ENCODE measurements at places on chromosomes 6 and 20.
A peak's percentile ranks its signal among the peaks of the same experiment; 100 is the strongest.

DNA sequence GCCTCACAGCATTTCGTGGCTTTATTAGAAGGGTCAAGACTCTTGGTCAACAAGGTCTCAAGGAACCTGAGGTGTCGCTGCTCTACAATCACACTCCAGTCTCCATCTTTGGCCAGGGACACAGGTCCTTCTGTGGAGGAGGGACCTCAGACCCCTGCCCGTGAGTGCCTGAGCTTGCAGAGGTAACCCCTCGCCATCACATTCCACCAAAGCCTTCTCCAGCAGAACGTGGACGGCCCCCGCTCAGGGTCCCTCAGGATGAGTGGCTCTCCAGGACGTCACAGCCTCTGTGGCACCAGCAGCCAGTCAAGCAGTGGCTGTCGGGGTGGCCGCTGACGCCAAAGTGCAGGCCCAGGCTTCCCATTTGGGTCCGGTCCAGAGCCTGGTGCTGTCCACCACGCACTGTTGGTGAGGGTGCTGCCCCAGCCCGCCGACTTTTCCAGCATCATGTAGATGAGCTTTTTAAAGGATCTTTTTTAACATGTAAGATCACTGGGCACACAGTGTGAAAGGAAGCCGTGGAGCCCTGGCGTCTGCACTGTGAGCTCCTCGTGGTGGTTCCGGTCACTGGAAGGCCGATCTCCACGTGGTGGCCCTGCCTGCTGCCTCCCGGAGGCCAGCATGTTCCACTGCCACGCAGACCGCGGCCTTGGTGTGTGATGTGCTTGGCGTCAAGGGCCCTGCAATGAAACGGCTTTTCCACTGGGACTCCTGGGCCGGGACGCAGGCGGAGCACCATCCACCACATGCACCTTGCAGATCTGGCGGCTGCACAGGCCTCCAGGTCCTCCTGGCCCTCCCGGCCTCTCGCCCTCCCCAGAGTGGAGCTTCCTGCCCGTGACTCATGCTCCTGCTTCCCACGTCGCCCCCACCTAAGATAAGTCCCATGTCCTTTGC is 8.3 kb upstream of the KIF25 start:
- peak; percentile 25 for DNase-seq

DNA sequence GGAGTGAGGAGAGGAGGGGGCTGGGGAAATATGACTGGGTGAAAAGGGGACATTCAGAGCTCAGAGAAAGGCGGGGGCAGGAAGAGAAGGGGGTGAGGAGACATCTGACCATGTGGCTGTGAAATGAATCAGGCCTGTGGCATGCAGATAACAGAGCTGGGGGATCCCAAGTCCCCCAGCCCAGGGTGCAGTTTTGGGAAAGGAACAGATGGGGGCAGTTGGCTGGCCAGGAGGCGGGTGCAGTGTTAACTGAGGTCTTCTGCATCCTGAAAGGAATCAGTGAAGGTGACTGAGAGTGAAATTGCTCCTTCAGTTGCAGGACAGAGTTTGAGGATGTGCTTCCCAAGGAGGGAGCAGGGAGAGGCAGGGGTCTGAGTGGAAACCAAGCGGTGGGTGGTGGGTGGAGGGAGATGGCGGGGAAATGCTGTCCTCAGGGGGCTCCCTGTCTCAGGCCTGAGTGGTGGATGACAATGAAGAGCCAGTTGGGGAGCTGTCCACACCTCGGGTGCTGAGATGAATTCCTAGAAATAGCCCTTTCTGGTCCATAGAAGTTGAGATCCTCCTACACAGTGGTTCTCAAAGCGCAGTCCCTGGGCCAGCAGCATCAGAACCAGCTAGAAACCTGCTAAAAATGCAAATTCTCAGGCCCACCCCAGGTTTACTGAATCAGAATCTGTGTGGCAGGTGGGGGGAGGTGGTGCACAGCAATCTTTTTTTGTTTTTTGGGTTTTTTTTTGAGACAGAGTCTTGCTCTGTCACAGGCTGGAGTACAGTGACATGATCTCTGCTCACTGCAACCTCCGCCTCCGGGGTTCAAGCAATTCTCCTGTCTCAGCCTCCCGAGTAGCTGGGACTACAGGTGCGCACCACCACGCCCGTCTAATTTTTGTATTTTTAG is 26.0 kb upstream of the CCDC167 start:
- DNase-seq: no peak

DNA sequence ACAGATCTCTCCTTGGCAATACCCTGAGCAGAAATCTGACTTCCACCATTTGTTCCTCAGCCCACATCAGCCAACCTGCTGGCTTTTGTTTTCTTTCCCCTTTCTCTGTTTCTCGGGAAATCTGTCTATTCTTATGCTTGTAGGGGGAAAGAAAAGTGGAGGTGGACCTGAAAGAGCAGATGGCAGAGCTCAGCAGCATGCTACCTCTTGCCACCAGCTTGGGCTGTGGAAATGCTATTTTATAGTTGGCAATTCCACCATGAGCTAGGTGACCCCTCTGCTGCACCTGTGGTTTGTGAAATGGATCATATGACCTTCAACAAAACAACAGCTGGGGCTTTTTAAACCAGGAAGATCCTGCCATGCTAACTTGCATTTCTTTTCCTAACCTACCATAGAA is 6.8 kb upstream of the SPATS1 start:
- DNase-seq: no peak

GRCh38 chr6:25590986-25591385 is 61.0 kb upstream of the SCGN start:
- DNase-seq: no peak

GRCh38 chr6:82330171-82330804 is 33.3 kb upstream of the TPBG start:
- no peak for DNase-seq

DNA sequence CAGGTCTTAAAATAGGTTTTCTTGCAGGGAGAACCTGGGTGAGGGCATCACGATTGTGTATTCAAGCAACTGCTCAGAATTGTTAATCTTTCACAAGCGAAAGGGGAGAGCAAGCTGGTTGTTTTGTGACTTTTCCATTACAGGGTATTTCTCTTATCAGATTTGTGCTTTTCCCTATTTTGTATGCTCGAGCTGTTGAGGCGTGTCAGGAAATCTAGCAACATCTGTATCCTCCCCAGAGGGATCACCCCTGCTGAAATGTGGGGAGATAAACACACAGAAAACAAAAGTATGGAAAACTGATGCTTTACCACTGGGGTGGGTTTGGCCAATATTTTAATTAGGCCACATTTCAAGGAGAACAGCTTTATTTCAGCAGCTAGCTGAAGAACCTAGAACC is 187.0 kb downstream of the DTNBP1 start:
- no peak for DNase-seq

- DNase-seq: no peak
Measured at GRCh38 chr6:360764-361373, 30.7 kb upstream of the IRF4 start.

DNA sequence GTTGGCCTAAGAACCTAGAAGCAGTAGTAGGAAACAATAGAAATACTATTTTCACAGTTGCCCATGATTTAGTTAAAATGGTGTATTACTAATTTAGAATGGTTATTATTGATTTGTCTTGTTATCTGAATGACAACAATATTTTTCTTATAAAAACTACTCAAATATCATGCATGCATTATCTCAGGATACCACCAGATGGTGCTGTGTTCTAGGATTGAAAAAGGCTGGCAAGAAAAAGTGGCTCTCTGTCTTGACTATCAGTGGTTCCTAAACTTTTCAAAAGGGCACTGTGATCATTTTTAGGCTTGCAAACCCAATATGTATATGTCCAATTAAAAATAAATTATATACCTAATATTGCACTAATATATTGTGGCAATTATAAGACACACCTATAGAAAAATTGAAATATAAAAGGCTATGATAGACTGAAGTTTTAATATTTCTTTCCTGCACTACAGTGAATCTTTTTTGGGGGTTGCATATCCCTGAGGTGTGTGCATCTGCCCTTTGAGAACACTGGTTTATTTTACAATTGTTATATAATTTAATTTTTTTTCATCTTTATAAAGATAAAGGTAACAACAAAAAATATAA is 131.7 kb upstream of the MLIP start:
- DNase-seq: no peak

DNA sequence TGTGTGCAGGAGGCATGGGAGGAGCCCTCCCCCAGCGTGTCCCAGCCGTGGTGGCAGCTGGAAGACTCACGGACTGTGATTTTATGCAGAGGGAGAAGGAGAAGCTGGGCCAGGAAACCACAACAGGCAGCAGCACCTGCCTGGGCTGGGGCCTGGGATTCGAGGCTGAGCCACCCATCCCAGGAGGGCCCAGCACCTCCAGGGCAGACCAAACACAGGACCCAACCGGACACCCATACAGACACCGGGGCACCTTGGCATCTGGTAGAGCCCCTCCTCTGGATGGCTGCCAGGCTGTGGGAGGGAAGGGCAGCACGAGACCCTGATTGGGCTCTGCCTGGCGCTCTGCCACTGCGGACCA is 41.7 kb upstream of the CHRNA4 start:
- DNase-seq: no peak

DNA sequence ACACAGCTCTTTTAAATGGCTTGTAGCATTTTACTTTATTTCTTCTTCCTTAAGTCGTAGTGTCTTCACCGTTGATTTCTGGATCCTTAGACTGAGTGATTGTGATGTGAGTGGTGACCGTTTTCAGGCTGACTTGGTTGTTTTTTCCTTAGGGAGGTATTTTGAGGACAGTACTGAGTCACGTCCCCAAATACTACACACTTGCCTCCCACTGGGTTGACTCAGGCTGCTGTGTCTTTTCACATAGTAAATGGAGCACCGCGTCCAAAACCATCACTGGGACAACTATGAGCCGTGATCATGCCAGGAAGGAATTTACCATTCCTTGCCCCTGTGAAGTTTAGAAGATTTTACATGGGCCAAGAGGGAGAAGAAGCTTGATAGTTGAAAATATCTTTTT is 174.1 kb downstream of the FARS2 start:
- DNase-seq: no peak

DNA sequence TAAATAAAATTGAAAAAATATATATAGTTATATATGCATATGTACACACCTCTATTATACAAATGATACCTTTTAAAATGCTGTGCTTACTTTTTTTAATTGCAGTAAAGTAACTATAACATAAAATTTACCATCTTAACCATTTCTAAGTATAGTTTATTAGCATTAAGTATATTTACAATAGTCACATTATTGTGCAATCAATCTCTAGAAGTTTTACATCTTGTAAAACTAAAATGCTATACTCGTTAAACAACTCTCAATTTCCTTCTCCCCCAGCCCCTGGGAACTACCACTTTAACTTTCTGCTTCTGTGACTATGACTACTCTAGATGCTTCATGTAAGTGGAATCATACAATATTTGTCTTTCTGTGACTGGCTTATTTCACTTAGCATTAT is 146.7 kb upstream of the DST start:
- no peak for DNase-seq

- no peak for DNase-seq
Measured at GRCh38 chr20:45874576-45874975, 6.5 kb upstream of the ZSWIM1 start.

DNA sequence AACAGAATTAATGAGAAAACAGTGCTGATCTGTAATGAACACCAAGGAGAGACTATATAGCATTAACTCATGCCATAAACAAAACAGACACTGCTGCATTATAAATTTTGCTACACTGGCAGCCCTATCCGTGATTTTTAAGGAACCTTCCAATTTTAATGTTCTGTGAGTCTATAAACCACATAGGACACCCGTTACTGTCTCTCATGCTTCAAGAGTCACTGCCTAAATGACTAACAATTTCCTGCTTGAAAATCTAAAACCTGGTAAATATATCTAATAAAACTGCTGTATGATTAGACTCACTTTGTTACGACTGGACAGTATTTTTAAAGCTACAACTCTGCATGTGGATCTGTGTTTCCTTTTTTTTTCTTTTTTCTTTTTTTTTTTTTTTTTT is 8.7 kb downstream of the CHD6 start:
- DNase-seq: no peak

- DNase-seq: peak; percentile 61
Measured at GRCh38 chr6:43627008-43627825, 1.8 kb downstream of the GTPBP2 start.

DNA sequence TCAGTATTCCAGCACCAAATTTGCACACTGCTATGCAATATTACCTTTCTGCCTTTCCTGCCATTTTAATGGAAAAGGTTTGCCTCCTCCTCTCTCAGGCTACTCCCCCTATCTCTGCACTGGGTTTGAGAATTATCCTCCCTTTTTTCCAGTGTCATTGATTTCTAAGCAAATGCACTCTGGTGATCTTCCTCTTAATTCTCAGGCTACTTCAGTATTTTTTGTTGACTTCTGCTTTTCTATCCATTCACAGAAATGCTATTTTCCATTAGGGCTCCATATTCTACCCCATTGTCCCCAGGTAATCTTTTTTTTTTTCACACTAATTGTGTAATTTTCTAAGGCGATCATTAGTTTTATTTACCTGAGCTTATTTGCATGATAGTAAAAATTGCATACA is 144.0 kb downstream of the GJA1 start:
- no peak for DNase-seq

DNA sequence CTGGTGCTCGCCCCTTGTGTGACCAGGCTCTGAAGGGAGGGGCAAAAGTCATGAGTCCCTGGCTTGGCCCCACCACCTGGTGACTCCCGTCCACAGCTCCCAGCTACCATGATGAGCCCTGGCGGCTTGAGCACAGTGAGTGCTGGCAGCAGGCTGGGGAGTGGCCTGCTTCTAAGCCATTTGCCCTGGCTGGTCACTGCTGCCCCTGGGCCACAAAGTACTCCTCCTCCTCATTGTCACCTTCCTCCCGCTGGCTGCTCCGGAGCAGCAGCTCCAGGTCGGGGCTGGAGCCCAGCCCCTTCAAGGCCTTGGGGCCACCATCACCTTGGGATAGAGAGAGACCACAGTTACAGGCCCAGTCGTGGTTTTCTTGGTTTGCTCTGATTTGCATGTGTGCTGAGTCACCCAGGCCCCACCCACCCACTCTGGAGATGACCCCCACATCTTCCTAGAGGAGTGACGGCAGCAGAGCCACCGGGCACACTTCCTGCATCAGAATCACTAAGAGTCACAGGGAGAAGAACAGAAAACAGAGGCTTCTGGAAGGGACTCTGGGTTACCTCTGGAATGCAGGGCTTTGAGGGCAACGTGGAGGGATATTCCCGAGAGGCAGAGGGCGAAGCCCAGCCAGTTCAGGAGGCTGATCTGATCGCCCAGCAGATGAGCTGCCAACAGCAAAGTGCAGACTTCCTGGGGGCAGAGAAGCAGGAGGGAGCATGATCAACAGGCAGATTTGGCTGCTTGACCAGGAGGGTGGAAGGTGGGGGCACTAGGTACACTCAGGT is 42.1 kb upstream of the CDH22 start:
- DNase-seq: no peak

DNA sequence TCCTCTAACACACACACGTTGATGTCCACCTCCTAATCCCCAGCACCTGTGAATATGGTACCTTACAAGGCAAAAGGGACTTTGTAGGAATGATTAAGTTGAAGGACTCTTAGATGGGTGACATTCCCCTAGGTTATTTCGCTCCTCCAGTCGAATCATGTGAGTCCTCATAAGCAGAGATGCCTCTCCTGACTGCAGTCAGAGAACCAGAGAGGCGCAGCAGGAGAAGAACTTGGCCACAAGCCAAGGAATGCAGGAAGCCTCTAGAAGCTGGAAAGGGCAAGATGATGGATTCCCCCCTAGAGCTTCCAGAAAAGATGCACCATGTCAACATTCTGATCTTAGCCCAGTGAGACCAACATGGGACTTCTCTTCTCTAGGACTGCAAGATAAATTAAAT is 133.1 kb upstream of the PTPRT start:
- DNase-seq: no peak

GRCh38 chr6:33380272-33380981 is 11.2 kb upstream of the KIFC1 start:
- no peak for DNase-seq

- no peak for DNase-seq
Measured at GRCh38 chr6:96812077-96812703, 25.1 kb downstream of the GPR63 start.
